ENCODE measurements at places on chromosomes 2 and 18.
A peak's percentile ranks its signal among the peaks of the same experiment; 100 is the strongest.

DNA sequence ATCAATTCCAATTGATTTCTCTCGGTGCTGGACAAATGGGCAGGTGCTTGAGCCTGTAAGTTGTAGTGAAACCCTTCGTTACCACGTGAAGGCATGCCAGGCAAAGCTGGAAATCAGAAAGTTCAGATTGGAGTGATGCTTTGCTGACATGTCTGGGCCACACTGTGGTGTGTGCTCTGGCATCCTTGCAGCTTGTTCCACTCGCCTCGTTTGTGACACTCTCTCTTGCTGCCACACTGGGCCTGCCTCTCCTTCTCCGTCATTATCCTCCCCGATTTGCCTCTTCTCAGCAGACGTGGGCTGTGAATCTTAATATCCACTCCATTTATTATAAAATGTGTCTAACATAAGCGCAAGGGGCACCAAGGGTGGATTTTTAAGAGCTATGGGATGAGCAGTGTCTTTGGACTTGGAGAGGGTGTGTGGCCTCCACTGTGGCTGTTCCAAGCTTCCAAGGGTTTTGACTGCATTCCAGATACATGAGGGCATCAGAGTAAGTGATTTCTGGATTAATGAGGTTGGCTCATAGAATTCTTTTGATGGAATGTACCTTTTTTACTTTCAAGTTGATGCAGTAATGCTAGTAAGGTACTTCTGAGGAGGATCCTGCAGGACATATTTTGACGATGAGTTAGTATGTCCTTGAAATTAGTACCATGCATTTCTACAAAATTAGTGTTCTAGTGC is 238.8 kb downstream of the TPGS2 start:
- no peak for DNase-seq

DNA sequence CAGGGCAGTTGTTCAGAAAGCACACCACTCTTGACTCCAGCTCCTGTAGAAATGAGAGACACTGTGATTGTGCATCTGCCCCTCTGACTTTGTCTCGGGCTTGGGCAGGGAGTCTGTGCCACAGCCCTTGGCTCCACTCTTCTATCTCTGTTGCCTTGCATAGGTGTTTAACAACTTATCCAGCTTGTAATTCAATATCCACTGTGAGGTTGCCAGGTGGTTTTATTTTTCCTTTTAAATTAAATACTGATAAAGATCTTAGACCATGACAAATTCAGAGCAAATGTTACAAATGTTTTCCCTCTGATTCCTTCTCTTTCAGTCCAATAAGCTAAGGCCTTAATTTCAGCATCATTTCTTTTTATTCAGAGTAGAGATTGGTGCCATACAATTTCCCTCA is 421.7 kb downstream of the STK39 start:
- DNase-seq: no peak

DNA sequence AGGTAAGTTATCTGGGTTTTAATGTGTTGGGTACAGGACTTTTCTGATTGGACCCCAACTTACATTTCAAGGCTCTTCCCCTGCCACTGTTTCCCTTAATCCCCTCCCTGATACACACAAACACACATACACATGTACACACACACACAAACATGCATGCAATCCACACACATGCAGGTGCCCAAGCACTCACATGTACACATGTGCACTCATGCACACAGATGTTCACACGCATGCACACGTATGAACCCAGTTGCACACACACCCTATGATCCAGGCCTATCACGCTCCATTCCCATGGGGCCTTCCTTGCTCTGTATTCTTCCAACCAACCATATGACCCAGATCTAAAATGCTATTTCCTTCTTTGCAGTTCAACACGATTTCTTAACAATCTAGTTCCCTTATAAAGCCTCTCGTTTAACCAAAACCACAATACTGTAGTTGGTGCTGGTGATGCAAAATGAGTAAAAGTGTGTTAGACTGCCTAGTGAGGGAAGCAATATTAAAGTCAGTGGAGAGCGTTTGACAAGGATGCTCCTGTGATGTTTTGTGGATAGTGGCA is 11.1 kb downstream of the SERPINB8 start:
- no peak for DNase-seq

DNA sequence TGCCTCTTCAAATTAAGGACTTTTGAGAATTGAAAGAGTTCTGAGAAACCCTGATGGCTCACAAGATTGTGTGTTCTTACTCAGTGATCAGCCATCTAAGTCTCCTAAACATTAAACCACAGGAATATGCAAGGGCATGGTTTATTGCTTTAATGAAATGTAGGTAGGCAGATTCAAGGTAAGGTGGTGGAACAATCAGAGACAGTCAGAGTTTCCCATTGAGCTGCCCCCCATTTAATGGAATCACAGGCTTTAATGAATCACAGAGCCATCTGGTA is 107.8 kb upstream of the LRATD1 start:
- no peak for DNase-seq

- peak; percentile 35 for DNase-seq
Observed at GRCh38 chr2:191758518-191759507, 80.9 kb downstream of the NABP1 start.

DNA sequence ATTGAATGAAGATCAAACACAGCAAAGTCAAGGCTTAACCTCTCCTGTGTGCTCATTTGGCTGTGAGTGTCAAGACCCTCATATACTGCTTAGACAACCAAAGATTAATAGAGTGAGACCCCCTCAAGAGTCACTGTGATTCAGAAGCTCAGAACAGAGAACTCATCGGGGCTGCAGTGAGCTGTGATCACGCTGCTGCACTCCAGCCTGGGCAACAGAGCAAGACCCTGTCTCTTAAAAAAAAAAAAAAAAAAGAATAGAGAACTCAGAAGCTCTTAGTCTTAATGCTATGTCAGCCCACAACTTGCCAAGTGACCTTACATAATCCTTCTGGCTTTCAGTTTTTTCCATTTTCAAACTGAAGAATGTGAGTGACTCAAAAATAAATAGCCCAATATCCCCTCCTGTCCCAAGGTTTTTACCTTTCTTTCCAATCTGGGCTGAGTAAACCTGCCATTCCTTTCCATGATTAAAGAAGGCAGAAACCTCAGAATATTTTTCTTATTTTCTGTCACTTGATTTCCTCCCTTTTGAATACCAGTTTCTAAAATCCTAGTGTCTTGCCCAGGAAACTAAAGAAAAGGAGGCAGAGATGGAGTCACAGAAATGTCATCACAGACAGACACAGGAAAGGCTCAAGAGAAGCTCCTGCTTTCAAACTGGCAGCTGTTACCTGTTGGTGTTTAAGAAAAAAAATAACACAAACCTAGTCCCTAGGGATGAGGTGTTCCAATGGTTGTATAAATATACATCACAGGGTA is 102.4 kb downstream of the CACNB4 start:
- DNase-seq: no peak

DNA sequence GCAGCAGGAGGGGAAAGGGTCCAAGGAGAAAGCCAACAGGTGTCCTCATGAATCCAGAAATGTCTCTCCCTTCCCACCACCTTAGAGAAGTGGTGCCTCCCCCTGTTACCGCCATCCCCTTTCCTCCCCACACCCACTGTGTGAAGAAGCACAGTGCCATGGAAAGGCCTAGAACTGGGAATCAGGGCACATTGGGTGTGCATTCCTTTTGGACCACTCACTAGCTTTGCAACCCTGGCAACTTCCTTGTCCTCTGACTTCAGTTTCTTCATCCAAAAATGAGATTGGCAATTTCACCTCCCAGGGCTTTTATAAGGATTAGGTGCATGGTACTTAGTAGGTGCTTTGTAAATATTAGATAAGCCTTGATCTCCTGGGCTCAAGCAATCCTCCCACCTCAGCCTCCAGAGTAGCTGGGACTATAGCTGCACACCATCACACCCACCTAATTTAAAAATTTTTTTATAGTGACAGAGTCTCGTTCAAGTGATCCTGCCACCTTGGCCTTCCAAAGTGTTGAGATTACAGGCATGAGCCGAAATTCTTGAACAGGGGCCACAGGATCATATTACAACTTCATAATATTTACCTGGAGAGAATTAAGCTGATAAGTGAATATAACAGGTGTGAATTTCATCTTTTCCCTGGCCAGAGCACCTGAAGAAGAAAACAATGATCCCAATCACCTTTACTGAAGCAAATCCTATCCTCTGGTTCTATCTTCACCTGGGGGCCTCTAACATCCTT is 97.9 kb upstream of the TAF1B start:
- DNase-seq: no peak

DNA sequence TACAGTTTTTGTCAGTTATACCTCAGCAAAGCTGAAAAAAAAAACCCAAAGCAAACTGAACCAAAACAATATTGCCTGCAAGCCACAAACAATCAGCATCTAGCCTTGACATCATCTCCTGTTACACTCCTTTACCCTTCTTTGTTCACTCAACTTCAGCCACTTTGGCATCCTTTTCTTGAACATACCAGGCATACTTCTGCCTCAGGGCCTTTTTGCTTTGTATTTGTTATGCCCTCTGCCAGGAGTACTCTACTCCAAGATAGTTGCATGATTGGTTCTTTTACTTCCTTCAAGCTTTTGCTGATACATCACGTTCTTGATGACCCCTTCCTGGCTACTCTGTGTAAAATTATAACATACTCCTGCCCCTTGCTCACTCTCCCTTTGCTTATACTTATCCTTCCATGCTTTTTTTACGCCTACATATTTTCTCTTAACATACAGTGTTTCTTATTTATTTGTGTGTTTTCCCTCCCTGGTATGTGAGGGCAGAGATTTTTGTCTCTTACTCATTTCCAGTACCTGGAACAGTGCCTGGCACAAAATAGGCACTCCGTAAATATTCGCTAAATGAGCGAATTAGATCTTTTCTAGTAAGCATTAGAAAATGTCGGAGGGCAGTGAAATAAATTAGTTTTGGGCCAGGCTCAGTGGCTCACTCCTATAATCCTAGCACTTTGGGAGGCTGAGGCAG is 12.7 kb downstream of the ABI2 start:
- no peak for DNase-seq

DNA sequence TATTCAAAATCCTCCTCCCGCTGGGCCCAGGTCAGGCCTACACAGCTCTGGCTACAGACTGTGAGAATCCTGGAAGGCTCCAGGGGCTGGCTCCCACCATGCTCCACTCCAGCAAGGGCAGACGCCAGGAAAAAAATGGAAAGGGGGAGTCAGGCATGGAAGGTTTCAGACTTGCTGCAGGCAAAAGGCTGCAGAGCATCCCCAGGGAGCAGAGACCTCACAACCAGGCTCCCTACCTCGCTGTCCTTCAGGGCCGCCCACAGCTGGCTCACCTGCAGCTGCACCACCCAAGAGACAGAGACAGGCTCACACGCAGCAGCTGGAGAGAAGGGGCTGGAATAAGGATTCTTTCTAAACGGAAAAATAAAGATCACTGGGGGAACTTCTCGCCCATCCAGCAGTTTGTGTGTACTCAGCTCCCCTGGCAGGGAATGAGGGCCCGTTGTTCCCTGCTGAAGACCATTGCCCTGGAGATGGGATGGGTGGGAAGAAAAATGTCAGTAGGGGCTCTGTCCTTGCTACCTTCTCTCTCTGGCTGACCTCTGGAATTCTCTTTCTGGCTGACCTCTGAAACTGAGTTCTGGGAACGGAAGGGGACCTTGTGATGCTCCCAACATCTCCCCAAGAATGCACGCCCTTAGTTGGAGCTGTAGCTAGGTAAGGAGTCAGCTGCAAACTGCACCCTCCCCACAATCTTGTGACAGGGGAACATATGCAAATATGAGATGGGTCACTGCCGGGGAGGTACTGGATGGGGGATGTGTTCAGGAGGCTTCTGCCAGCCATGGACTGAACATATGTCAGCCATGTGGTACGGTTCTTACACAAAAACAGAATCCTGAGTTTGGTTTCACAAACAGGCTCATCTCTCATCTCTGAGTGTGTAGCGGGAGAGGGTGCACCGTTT is 34.5 kb downstream of the BCL2 start:
- DNase-seq: peak; percentile 32

- DNase-seq: no peak
Observed at GRCh38 chr18:10893196-10893595, 256.2 kb downstream of the PIEZO2 start.

- no peak for DNase-seq
Observed at GRCh38 chr18:28112056-28112470, 64.9 kb downstream of the CDH2 start.

GRCh38 chr2:38213619-38214167 is 137.7 kb upstream of the CYP1B1 start:
- no peak for DNase-seq

DNA sequence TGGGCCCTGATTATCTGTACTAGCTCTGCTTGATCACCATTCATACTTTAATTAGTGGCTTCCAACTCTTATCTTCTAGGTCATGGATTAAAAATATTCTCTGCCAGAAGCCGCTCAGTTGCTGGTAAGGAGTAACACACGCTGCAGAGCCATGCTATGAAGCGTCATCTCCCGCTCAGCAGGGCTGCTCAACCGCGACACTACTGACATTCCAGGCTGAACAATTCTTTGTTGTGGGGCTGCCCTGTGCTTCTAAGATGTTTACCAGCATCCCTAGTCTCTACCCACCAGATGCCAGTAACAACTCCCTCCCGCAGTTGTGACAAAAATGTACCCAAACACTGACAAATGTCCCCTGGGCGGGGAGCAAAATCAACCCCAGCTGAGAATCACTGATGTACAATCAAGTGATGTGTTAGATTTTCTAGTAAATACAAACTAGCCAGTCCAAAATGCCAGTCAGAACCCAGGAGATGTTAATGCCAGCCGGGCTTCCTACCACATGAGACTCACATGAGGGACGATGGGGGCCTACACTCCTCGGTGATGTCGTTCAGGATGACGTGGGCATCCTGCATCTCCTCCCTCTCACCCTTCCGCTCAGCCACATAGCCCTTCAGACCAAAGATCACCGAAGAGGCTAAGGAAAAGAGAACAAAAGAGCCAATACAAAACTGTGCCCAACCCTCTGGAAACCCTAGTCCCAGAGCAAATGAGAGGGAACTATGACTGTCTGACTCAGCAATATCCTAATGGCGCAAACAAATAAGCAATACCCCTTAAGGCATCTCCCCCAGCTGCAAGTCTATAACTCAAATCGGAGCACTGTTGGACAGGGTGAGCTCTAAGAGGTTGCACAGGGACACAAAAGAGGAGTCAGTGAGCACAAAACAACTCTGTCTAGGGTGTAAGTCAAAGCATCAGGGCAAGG is 15.6 kb downstream of the ILKAP start:
- no peak for DNase-seq

GRCh38 chr18:10789180-10789579 is 263.4 kb downstream of the NAPG start:
- no peak for DNase-seq

GRCh38 chr18:59910967-59911366 is 11.2 kb downstream of the PMAIP1 start:
- no peak for DNase-seq

- DNase-seq: no peak
Observed at GRCh38 chr2:127645395-127646291, at the start of gene GPR17. Gene GPR17 (plus strand): TSS chr2:127646153. CDS start chr2:127650736, 4,583 bp downstream.

GRCh38 chr2:176614049-176614448 is 344.8 kb downstream of the MTX2 start:
- no peak for DNase-seq

DNA sequence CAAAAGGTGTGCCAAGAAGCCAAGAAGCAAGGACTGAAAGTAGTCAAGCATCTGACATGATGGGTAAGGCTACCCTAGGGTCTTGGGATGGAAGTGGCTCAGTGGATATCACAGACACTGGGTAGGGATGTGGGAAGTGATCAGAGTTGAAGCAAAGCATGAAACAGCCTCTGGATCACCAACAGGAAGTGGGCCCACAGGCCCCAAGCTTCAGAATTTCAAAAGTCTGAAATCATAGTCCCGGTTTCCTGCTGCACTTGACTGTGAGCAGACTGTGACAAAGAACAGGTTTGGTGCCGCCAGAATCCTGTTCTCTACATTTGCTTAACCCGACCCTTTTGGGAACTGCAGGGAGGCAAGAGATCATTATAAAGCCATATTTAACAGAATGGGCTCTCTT is 57.4 kb downstream of the SP100 start:
- no peak for DNase-seq

- DNase-seq: peak; percentile 43
Observed at GRCh38 chr2:201132518-201132917, 16.6 kb downstream of the CFLAR start.
